ENCODE measurements at places on chromosomes 3 and 15.

DNA sequence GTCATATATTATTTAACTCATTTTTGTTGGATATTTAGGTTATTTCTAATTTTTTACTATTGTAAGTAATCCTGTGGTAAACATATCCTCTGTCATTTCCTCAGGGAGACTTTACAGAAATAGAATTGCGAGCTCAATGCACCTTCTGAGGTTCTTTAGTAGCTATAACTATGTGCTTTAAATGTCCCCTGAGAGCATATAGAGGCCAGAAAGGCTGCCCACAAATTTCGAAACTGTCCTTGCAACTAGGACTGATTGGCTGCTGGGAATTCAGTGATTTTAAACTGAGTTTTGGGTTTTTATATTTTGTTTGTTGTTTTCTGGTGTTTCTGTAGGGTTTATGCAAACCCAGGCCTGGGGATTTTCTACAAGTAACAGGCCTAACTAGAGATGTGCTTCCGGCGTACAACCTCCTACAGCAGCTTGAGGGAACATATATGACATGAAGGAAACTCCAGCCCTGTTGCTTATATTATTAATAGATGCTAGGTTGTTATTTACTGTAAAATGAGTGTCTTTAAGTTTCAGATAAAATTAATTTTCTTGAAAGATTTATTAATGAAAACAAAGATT is 29.1 kb upstream of the P4HTM start:
- no peak for DNase-seq

GRCh38 chr3:155019575-155019974 is 60.5 kb upstream of the MME start:
- DNase-seq: no peak

GRCh38 chr3:184611607-184612281 is 50.2 kb downstream of the EPHB3 start:
- no peak for DNase-seq

GRCh38 chr15:57158589-57158988 is 217.7 kb upstream of the CGNL1 start:
- DNase-seq: no peak

- no peak for DNase-seq
These were observed 17.0 kb downstream of the DTWD1 start for GRCh38 chr15:49637857-49638256.

DNA sequence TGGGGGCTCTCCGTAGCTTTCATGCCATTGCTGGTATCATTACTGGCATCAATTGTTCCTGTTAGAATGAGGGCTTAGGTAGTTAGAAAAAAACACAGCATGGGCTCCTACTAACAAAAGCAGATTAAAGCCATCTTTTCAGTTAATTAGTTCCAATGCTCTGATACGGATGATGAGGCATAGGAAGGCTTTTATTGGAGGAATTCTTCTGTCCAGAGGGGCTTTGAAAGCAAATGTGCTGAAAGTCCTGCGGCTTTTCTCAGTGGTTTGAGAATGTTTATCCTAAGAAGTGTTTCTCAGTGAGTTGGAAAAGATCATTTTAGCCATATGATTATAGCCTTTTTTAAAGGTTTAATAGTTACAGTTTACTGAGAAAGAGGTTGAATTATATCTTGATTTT is 198.5 kb downstream of the THSD4 start:
- DNase-seq: no peak

DNA sequence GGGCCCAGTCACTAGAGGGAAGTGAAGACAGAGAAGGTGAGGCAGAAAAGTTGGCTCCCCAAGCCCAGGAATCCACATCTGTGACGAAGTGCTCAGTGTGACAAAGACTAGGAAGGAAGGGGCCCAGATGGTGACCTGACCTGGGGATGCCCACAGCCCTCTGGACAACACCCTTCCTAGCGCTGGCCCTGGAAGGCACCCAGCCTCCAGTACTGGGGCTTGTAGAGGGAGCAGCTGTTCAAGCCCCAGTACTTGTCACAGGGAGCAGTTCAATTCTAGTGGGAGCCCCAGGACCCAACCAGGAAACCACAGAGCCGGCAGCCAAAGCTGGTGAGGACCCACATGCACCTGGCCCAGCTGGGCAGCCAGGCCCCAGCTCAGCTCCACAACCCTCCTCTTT is 190.8 kb downstream of the XXYLT1 start:
- no peak for DNase-seq

- DNase-seq: no peak
These were observed 2.3 kb upstream of the SLC2A2 start for GRCh38 chr3:171028779-171029232.

GRCh38 chr3:134377896-134378295 is 3.6 kb upstream of the AMOTL2 start:
- no peak for DNase-seq

DNA sequence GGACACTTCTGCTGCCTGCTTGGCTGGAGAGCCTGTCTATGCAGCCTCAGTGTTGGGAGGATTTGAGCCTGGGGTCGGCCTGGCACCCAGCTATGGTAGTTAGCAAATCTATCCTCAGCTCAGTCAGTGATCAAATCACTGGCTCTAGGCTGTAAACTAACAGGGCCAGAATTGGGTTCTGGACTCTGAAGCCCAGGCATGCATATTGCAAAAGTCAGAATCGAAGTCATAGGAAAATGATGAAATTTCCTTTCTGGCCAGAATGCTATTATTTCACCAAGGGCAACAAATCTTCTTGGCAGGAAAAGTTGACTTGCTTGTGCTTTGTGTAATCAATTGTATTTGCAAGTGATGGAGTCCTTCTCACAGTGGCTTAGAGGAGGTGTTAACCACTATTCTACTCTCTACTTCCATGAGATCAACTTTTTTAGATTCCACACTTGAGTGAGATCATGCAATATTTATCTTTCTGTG is 482.6 kb upstream of the TPRG1 start:
- DNase-seq: no peak

DNA sequence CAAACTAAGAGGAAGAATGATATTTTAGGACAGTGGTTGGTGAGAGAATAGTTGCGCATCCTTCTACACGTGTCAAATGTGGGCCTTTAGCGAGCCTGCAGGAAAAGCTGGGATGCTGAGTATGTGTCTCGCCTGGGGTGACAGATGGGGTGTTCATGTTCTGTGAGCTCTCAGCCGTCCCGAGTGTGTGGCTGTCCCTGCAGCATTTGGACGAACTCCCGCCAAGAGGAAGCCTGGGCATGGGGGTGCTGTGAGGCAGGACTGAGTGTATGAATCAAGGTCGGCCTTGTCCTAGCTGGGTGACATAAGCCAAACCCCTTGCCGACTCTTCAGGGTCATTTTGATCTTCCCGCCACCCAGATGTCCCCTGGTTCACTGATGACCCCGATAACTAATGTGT is 94.8 kb downstream of the CACNA1D start:
- no peak for DNase-seq

GRCh38 chr3:10329495-10330015 is 8.6 kb upstream of the SEC13 start:
- DNase-seq: no peak

- no peak for DNase-seq
These were observed 29.7 kb upstream of the OR4F6 start for GRCh38 chr15:101773496-101774100.

GRCh38 chr3:38890426-38890825 is 74.4 kb upstream of the SCN10A start:
- DNase-seq: no peak

GRCh38 chr3:140207541-140207940 is 272.6 kb downstream of the CLSTN2 start:
- no peak for DNase-seq

DNA sequence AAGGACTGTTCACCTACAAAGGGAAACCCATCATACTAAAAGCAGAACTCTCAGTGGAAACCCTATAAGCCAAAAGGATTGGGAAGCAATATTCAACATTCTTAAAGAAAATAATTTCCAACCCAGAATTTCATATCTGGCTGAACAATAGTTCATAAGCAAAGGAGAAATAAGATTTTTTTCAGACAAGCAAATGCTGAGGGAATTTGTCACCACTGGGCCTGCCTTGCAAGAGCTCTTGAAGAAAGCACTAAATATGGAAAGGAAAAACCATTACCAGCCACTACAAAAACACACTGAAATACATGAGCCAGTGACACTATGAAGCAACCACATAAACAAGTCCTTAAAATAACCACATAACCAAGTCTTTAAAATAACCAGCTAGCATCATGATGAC is 28.9 kb upstream of the DCBLD2 start:
- DNase-seq: no peak

- DNase-seq: no peak
These were observed 3.2 kb downstream of the SEMA7A start for GRCh38 chr15:74430510-74430951.

DNA sequence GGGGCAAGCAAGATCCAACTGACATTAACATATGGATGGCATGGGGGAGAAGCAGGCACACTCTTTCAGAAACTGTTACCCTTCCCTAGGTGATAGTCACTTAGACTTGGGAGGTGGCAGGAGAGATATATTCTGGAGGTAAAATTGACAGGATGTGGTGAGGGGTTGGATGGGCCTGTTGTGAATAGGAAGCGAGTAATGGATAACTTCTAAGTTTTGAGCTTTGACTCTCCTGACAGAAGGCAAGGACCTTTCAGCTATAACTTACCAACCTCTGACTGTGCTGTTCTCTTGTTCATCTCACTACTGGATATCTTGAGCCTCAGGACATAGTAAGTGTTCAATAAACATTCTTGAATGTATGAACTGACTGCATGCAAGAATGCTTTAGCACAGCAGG is 1.9 kb upstream of the PDIA5 start:
- no peak for DNase-seq

DNA sequence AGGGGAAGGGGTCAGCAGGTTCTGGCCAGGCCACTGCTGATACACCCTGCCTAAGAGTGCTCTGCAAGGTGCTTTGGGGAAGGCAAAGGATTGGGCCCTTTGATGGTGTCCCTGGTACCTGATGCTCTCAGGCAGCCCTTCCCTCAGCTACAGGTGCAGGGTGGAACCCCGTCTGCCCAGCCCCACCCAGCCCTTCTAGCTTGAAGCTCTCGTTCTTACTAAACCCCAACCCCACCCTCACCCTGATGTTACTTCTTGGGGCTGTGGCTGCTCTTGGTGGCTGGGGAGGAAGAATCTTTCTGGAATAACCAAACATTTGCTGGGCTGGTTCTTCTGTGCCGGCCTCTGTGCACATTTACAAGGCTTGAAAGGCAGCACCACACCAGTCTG is 6.4 kb downstream of the GNAI2 start:
- DNase-seq: no peak

Measured in stimulated activated CD8-positive, alpha-beta memory T cell treated with anti-CD3 and anti-CD28 coated beads, Interleukin-7, amount 100 ng/mL, for 24 hours (primary cell).